Choroid plexus epithelial cell (primary cell): ENCODE measurements at places on chromosomes 1 and 21.

GRCh38 chr1:191350938-191351337 is 807.3 kb upstream of the RGS18 start:
- no peak for DNase-seq

GRCh38 chr1:23023174-23023845 is 4.0 kb downstream of the KDM1A start:
- no peak for DNase-seq

DNA sequence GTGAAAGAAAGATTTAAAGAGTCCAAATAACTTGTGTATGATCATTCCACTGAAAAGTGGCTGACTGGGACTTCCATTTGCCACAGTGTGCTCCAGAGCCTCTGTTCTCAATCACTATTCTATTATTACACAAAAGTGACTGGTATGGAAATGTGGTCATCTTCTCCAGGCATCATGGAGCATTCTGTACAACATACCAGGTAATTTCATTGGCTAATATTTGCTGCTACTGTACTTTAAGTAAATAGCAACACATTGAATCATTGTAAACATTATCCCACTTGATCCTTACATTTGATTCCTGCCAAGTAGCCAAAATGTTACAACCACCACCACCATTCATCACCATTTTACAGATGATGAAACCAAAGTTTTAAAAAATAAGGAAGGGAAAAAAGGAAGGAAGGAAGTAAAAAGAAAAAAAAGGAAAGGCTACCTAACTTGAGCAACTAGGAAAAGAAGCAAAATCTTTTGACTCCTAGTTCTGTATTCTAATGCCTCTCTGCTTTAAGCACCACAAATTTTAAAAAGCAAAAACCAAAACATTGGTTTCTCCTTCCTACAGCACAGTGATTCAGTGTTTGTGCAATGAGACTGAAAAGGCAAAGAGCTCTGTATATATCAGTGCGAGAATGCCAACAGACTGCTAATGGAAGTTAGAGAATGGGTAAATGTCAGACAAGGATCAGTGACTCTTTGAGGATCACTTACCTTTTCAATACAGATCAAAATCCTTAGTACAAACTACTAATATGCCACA is 361.4 kb upstream of the PTBP2 start:
- peak; percentile 23 for DNase-seq

GRCh38 chr1:95941121-95941798 is 707.2 kb downstream of the RWDD3 start:
- DNase-seq: no peak

GRCh38 chr1:219945795-219946194 is 17.4 kb upstream of the SLC30A10 start:
- DNase-seq: no peak

DNA sequence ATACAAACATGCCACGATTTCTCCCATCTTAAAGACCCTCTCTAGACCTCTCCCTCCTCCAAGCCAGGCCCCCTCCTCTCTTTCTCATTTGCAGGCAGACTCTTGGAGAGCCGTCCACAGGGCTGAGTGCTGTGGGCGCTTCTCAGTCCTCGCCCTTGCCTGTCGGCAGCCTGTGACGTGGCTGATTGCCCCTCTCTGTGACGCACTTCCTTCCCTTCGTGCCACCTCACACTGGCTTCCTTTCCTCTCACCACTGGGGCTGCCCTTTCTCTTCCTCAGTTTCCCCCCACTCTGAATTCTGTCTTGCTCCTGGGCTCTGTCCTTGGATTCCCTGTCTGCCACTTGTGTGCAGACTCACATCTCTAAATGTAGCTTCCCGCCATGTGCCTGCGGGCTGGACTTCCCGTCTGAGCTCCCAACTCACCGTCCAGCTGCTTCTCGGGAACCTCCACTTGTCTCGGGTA is 227.2 kb downstream of the CAMTA1 start:
- no peak for DNase-seq

DNA sequence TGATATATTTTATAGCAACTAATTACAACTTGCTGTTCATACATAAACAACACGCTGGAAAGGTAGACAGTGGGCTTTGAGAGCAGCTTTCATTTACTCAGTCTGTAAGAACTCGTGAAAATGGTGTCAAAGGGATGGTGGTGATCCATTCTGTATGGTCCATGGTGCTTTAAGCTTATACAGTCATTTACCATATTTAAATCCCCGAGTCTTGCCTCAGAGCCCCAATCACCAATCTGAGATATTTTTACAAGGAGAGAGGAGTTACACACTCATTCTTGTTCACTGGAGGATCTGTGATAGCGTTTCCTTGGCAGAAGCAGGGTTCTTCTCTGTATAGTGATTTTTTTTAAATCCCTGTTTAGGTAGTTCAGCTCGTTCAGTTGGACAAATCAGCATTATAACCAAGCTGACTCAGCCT is 694.6 kb downstream of the USP25 start:
- DNase-seq: peak; percentile 46

DNA sequence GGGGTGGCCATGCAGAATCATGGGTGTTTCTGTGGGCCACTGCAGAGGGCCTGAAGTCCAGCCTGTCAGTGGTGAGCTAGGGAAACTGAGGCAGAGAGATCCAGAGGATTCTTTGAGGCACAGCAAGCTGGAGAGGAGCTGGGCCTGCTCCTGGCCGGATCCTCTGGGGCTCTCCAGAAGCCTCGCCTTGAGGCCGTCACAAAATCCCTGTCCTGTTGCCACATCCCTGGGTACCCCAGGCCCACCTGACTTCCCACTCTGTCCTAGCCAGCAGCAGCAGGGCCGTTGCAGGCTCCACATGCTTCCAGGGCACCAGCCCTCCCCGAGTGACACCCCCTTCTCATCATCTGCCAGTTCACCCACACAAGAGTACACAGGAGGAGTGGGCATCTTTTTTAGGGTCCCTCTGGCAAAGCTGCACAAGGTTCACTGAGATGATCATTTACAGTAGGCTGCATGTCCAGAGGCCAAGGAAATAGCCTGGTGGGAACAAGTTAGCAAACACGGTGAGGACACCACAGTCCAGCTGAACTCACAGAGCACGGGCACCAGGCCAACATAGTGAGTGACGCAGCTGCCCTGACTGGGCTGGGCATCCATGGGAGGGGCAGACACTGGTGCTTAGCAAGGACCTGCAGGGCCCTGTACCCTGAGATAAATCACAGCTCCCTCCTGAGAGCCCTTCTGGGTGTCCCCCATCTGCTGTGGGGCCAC is 25.1 kb upstream of the TSPEAR start:
- no peak for DNase-seq

DNA sequence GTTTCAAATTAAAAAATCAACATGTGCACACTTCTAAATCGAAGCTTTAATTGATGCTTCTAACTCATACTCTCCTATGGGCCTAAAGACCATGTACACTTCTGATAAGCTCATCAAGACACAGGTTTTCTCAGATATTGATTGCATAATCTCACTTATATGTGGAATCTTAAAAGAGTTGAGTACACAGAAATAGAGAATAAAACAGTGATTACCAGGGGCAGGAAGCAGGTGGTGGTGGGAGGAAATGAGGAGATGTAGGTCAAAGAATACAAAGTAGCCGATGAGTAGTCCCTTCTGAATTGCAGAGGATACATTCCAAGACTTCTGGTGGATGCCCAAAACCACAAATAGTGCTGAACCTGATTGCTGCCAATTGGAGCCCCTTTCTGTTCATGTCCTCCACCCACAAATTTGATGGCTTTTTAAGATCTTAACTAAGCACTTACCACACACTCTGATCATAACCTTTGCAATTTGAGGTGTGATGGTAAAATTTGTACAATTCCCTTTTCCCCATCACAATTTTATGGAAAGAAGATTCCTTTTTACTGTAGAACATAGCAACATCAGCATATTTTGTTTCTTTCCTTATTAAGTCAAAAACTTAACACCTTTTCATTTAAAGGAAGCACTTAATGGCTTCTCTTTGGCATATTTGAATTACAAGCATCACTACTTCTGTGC is 3.3 kb upstream of the CD1B start:
- DNase-seq: no peak

DNA sequence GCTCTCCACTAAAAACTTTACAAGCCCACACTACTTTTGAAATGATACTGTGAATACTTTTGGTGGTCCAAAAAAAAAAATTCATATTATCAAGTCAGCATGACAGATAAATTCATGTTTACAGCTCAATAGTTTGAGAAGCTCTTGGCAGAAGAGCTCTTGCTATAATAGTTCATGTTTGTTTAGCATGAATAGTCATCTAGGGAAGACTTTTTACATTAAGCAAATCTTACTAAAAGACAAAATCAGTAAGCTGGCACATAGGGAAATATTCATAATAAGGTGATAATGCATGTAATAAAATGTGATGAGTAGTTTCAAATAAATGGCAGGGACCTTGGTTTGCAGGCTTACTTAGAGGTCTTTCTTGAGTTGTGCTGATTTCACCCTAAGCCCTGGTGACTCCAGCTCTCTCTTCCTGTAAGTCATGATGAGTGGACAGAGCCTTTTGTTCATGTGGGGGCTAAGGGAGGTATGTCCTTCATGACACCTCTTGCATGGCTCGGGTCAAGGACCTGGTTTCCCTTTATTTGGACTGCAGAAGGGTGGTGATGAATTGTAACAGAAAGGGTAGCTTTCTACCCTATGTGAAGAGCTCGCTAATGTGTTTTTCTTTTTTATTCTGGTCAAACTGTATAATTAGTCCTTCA is 166.7 kb downstream of the GABPA start:
- no peak for DNase-seq

- peak; percentile 5 for DNase-seq
Observed at GRCh38 chr1:240831922-240832321, 220.0 kb upstream of the GREM2 start.

DNA sequence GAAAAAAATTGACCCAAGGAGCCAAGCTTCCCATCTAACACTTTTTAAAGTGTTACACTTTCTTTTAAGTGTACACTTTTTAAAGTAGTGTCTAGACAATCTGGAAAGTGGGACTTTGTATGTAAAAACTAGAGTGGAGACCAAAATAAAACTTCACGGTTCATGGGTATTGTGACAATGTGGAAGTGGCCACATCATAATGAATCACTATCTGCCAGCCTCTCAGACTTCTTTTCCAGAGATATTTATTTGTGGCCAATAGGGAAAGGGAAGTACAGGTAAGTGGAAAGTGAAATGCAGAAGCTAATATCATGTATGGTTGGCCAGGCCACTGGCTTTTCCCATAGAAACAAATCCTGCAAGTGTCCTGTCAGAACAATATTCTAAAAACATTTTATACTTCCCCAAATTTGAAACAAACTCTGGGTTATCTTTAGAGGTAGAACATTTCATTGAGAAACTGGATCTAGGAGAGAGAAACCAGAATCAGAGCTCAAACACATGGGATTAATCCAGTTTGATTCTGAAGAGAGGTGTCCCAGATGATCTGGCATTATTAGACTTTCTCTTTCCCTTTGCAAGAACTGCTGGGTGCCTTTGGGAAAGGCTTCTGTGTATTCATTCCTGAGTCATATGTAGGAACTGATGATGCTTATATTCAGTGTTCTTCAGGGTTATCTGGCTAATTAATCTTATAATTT is 2.0 kb downstream of the TNFSF18 start:
- peak; percentile 62 for DNase-seq

DNA sequence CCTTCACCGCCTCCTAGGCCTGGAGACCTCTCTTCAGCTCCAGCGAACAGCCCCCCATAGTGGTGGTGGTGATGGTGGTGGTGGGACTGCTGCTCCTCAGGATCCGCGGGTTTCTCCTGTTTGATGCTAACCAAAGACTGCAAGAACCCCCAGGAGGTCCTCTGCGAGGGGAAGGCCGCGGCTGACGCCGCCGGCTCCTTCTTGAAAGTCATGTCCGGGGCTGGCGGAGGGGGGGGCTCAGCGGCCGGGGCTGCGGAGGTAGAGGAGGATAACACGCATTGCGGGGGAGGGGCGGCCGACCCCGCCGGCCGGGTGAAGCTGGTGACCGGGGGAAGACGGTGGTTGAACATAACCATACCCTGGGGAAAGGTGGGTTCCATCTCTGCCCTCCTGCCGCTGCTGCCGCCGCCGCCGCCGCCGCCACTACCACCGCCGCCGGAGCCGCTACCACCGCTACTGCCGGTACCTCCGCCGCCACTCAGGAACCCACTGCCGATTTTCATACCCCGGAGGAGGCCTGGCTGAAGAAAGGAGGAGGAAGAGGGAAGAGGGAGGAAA is 554 bp downstream of the ZNF281 start:
- DNase-seq: peak; percentile 57

GRCh38 chr1:12206792-12207424 is 22.9 kb upstream of the VPS13D start:
- DNase-seq: no peak

- peak; percentile 23 for DNase-seq
Observed at GRCh38 chr1:7680207-7680954, 90.7 kb upstream of the VAMP3 start.

DNA sequence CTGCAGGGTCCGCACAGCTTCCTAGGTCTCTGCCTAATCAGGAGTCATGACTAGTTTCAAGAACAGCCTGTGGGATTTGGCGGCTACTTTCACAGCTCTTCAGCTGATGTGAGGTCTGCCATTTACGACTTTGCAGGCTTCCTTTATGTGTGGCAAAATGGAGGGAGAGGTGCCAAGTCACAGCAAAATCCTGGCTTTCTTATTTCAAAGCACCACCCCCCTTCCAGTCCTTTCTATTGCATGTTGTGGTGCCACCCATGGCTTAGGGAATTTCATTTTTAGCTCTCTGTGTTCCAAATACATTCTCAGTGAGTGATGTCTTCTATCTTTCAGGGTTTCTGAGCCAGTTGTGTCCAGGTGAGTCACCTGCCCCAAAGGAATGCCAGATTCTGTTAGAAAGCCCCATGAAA is 75.1 kb upstream of the WLS start:
- DNase-seq: no peak

DNA sequence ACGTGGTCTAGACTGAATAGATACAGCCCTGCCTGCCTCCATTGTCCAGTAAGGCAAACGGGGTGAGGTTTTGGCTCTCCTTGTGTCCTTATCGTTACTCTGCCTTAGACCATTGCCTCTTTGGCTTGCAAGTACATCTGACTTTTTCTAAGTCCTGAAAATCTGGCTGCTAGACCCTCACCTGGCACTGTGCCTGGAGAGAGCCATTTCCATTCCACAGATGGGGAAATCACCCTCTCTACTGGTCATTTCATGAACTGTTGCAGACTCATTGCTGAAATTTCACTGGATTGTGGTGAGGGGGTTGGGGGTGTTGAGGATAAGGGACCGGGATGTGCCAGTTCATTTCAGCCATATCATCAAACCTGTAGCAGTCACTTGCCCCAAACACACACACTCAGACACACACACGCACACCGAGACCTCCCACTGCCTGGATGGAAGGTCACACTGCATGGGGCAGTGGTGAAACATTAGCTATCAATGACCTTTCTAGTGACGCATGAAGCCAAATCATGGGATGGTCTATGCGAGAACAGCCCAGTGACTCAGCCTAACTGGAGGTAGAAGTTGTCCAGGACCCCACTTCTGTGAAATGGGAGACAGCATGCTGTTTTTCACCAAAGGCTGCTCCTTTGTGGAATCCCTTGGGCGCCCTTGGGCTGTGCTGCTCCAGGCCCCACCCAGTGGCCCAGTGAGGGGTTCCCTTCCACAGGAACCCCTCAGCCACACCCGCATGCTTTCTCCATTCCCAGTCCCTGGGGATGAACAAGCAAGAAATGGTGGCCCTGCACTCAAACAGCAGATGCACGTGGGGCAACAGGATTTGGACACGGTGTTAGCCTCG is 34.9 kb upstream of the VASH2 start:
- peak; percentile 85 for DNase-seq

- DNase-seq: no peak
Observed at GRCh38 chr1:40985161-40985560, 5.7 kb downstream of the CTPS1 start.
